ENCODE measurements at places on chromosomes 4 and X.

DNA sequence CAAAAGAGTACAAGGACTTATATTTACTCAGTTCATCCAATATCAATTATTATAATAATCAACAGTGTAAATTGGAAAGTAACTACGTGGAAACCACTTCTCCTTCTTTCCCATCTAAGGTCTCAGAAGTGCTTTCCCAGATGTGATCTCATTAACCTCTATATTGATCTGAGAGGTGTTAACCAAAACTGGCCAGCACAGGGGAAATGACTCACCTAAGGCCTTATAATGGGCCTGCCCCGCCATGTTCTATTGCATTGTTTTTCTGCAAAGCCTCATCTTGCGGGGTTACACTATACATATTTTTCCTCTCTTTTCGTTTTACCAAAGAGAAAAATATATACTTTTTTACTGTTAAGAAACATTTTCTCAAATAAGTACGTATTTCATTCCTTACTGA lies 20.5 kb downstream of the RAB40A start:
- no peak for DNase-seq

GRCh38 chr4:73446336-73446938 lies 10.4 kb downstream of the AFP start:
- DNase-seq: no peak

GRCh38 chrX:2435465-2435864 lies 65.3 kb downstream of the DHRSX start:
- DNase-seq: no peak

DNA sequence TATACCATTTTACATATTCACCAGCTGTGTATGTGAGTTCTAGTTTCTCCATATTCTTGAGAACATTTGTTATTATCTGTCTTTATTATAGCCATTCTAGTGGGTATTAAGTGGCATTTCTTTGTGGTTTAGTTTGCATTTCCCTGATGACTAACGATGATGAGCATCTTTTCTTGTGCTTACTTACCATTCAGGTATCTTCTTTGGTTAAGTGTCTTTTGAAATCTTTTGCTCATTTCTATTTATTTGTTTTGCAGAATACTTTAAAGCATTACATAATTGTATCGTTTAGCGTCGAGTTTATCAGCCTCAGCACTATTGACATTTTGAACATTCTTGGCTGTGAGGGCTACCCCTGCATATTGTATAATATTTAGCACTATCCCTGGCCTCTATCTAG lies 85.4 kb downstream of the FRMPD4 start:
- no peak for DNase-seq

GRCh38 chr4:113758372-113758771 lies 3.2 kb downstream of the CAMK2D start:
- no peak for DNase-seq

DNA sequence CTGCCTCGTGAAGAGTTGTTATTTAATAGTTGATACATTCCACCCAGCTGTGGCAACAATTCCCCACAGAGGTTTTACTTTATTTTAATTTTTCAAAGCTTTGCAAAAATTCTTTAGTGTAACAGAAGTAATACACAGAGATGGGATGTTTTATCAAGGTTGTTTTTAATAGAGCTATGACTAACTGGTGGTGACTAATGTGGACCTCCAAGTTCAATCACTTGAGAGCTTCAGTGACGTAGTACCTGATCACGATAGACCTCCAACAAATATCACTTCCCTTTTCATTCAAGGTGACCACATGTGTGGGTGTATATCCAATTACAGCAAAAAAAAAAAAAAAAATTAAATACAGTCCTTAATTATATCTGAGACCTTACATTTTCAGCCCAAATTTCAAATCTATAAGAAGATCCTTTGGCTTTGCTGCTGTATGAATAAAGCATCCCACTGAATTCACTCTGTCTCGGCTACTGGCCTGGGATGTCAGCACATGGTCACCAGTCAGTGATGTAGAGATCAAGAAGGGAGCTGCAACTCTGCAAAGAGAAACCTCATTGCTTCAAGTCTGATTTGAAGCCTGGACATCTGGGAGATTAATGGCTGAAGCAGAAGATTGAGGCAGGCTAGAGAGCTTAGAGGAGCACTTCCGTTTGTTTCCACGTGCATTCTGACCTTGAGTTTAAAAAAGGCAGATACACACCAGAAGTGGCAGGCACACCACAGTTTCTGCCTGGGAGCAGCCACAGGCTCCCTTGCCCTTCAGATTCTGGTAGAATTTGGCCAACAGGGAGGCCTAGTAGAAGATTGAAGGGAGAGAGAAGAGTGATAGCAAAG lies 345.9 kb upstream of the NOCT start:
- DNase-seq: no peak

DNA sequence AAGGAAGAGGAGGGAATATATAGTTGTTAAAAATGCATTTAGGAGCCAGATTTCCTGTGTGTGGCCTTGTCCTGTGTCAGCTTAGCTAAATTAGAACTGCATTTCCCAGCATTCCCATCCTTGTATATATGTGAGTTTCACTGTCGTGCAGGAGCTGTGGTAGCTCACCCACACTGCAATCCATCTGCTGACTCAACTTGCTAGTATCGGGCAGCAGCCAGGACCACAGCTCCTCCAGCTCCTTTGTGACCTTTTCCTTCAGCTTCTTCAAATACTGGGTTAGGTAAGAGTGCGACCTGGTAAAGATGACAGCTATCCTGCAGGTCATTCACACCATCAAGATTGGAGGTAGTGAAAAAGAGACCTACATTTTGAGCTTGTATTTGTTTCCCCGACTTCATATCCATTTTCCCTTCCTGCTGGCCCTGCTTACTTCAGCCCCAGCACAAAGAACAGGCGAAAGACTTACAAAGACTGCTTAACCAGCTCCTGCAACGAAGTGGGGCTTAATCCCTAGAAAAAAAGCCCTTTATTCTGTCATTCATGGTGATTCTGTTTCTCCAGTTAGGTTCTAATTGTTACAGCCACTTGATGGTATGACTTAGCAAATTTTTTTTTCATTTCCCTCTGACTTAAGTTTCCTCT lies 11.4 kb downstream of the ASIC5 start:
- DNase-seq: no peak

DNA sequence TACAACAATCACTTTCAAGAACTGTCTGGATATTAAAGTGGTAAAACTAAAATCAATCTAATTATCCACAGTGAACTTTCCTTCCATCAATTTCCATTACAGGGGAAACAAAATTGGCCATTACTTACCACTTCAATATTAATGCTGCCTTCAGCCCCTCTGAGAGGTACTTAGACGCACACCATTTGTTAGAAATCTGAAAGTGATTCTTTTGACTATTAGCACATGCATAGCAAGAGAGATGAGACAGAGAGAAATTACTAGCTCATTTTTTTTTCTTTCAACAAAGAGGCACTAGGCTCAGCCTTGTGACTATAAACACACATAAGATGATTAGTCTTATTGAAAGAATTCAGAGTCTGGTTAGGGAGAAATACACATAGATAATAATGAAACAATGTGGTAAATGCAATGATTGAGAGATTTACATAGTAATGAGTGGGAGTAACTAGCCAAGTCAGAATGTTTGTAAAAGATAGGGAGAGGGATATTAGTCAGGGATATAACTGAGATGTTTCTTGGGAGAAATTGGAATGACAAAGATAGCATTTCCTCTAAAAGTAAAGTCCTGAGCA lies 93.3 kb downstream of the YIPF7 start:
- no peak for DNase-seq

- DNase-seq: no peak
These were observed 2.6 kb downstream of the PHKA2 start for GRCh38 chrX:18981124-18981807.

- no peak for DNase-seq
These were observed 149.6 kb downstream of the INPP4B start for GRCh38 chr4:142696334-142697122.

DNA sequence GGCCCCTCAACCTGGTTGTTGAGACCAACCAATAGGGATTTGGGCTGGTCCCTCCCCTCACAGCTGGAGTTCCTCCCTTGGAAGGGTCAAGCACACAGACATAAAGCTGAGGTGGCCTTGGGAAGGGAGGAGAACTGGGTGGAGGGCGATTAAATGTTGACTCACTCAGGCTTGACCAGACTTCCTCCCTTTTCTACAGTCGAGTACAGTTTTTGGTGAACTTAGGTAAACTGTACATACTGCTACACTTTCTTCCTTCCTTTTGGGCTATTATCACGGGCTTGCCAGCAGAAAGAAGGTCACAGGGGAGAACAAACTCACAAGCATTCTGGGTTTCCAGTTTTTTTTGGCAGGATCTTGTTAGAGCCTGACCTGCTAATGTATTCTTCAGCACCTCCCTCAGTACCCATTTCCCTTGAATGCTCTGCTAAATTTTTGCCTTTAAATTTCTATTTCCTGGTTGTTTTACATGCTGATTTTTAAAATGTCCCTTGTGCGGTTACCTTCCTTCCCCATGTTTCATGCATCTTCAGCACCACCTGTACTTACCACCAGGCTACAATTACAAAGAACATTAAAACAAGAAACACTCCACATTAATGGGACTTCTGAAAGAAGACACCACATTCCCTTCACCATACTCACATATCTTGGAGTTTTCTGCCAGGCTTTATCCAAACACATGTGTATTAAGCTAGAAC lies 135.2 kb upstream of the RASGEF1B start:
- DNase-seq: no peak

- no peak for DNase-seq
These were observed at the start of gene TBC1D1 for GRCh38 chr4:37890801-37891259. Gene TBC1D1, plus strand, starts transcription at chr4:37891084. Its CDS starts 11,012 bp downstream, at chr4:37902096.
